ENCODE measurements at places on chromosomes 12 and 14.

DNA sequence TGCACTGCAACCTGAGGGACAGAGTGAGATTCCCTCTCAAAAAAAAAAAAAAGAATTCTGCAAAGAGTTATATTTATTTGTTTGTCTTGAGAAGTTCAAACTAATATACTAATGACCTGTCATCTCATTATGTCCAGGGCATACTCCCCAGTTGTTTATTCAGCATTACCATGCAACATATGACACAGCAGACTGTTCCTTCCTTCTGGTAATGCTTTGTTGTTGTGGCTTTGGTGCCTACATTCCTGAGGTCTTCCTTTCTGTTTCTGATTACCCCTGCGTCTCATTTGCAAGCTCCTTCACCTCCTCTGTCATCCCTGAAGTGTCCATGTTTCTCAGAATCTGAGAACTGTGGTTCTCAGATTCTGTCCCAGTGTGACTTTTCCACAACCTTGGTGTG is 55.3 kb downstream of the DERA start:
- H3K27ac ChIP-seq: no peak overlapping the region
- no peaks in the 10 kb centered on the region for H3K27me3 ChIP-seq
- no peaks in the 10 kb centered on the region for H3K4me1 ChIP-seq
- H3K36me3 ChIP-seq: peaks cover 61% of the 10 kb centered on the region

DNA sequence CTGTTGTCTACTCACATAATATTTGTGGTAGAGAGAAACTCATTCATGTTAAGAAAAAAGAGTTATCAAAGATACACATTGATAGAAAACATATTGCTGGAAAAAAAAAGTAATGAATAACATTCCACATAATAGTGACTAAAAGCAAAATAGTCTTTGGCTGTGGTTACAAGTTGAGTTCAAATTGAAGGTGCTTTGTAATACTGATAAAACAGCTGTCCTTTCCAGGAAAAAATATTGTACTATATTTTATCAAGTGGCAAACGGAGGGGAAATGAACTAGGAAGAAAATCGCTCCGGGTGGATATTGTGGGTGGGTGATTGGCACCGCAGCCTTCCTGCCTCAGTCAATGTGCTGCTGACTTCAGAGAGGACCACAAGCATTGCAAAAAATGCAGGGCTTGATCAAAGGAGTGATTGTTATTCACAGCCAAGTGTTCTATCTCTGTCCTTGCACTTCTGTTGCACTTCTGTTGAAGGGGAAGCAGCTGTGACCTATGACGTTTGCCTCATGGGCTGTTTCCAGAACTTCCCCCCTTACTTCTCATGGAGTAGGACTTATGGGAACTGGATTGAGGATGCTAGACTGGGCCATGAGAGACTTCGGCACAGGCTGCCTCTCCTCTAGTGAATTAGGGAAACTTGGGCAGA is 114.4 kb downstream of the VRK1 start:
- H3K4me1 ChIP-seq: no peaks in the 10 kb centered on the region
- no peaks in the 10 kb centered on the region for H3K27me3 ChIP-seq
- no peak overlapping the region for H3K27ac ChIP-seq
- no peaks in the 10 kb centered on the region for H3K36me3 ChIP-seq

DNA sequence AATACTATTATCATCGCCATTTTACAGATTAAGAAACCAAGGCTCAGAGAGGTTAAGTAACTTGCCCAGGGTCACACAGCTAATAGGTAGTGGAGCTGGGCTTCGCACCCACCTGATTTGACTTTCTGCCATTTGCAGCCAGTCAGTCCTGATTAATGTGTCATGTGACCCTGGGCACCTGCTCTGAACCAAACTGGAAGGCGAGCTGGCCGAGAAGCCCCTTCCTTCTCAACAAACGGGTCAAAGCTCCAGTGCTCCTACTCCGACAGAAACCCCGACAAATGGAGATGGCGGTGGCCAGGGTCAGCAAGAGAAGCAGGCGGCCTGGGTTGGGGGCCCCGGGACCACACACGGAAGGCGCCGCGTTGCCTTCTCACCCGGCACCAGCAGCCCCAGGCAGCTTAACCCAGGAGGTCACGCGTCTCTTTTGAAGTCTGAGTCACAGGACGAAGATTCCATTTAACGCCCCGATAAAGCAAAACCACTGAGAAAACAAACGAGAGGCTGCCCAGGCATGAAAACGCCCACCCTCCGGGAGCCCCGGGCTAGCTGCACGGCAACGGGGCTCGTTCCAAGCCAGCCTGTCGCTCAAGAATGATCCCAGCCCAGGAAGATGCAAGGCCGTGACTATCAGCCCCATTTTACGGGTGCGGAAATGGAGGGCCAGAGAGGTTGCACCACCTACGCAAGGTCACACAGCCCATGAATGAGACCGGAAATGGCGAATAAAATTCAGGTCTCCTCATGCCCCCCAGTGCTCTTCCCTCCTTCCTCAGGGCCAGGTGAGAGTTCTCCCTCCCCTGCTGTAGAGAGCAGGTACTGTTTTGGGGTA is 124.8 kb downstream of the SCARB1 start:
- H3K27ac ChIP-seq: no peak overlapping the region
- peaks cover 4% of the 10 kb centered on the region for H3K4me1 ChIP-seq
- no peak for DNase-seq

GRCh38 chr14:66853311-66853710 is 335.9 kb upstream of the GARIN2 start:
- DNase-seq: no peak
- H3K36me3 ChIP-seq: no peaks in the 10 kb centered on the region
- no peak overlapping the region for H3K27ac ChIP-seq
- H3K4me3 ChIP-seq: no peak overlapping the region
- no peaks in the 10 kb centered on the region for H3K4me1 ChIP-seq

GRCh38 chr14:95699412-95699811 is 13.2 kb downstream of the TCL1B start:
- H3K4me1 ChIP-seq: no peaks in the 10 kb centered on the region
- peaks cover 15% of the 10 kb centered on the region for H3K27me3 ChIP-seq
- no peak for DNase-seq

GRCh38 chr12:57330992-57331391 is 80.0 kb upstream of the STAC3 start:
- no peak overlapping the region for H3K4me3 ChIP-seq
- H3K36me3 ChIP-seq: peaks cover 10% of the 10 kb centered on the region
- no peaks in the 10 kb centered on the region for H3K4me1 ChIP-seq
- DNase-seq: no peak

- H3K36me3 ChIP-seq: no peaks in the 10 kb centered on the region
- no peak overlapping the region for H3K27ac ChIP-seq
- no peak for DNase-seq
- H3K27me3 ChIP-seq: no peaks in the 10 kb centered on the region
- H3K4me1 ChIP-seq: no peaks in the 10 kb centered on the region
Measured at GRCh38 chr12:6241495-6241894, 41.3 kb downstream of the CD9 start.

- H3K27ac ChIP-seq: no peak overlapping the region
- H3K4me1 ChIP-seq: no peaks in the 10 kb centered on the region
- DNase-seq: peak; percentile 63
- H3K36me3 ChIP-seq: no peaks in the 10 kb centered on the region
- no peaks in the 10 kb centered on the region for H3K27me3 ChIP-seq
- no peak overlapping the region for H3K4me3 ChIP-seq
Measured at GRCh38 chr14:95197551-95197950, 40.2 kb upstream of the DICER1 start.

DNA sequence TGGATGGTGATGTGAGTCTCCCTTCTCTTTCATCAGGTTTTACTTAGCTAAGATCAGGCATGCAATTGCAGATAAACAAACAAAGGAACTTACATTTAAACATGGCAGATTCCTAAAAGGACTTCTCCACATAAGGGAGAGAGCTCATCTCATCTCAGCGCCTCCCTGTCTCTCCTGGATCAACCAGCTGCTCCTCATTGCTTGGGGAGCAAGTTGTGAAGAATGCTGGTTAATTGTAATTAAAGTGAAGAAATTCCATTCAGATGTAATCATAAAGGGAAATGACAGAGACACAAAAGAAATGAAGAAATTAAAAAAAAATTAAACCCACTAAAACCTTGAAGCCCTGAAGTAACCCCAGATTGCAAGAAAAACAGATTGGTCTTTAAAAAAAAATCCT is 104.4 kb upstream of the DIO2 start:
- no peak overlapping the region for H3K27ac ChIP-seq
- no peaks in the 10 kb centered on the region for H3K4me1 ChIP-seq
- no peaks in the 10 kb centered on the region for H3K27me3 ChIP-seq
- DNase-seq: no peak
- no peaks in the 10 kb centered on the region for H3K36me3 ChIP-seq

- no peak for DNase-seq
- no peaks in the 10 kb centered on the region for H3K27me3 ChIP-seq
- H3K36me3 ChIP-seq: no peaks in the 10 kb centered on the region
- peaks cover 5% of the 10 kb centered on the region for H3K4me1 ChIP-seq
- H3K4me3 ChIP-seq: no peak overlapping the region
Measured at GRCh38 chr12:124779161-124780141, 84.2 kb downstream of the SCARB1 start.

DNA sequence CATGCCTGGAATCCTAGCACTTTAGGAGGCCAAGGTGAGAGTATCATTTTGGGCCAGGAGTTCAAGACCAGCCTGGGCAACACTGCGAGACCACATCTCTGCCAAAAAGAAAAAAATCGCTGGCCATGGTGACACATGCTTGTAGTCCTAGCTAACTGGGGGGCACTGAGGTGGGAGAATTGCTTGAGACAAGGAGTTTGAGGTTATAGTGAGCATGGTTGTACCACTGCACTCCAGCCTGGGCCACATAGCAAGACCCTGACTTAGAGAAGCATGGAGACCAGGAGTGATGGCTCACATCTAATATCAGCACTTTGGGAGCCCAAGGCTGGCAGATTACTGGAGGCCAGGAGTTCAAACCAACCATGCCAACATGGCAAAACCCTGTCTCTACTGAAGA is 9.2 kb downstream of the PTGES3 start:
- DNase-seq: peak; percentile 43
- H3K36me3 ChIP-seq: peaks cover 66% of the 10 kb centered on the region
- H3K4me3 ChIP-seq: no peak overlapping the region
- H3K27me3 ChIP-seq: no peaks in the 10 kb centered on the region
- no peaks in the 10 kb centered on the region for H3K4me1 ChIP-seq
- no peak overlapping the region for H3K27ac ChIP-seq

DNA sequence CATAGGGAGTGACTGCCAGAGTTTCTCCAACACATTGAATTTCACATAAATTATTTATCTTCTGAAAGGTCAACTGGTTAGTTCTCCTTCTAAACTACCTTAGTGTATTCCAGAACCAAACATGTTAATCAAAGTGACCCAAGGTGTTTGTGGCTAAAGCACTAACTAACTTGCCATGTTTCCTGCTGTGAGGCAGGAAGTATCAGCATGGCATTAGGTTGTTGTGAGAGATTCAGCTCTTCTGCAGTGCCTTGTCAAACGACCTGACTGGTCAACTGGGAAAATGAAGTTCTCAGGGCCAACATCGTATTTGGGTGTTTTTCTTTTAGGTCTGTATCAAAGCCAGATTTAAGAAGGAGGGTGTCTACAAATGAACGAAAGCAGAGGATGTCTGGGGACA is 448.1 kb downstream of the APAF1 start:
- peak; percentile 84 for DNase-seq
- H3K27me3 ChIP-seq: peaks cover 65% of the 10 kb centered on the region
- H3K4me1 ChIP-seq: peaks cover 3% of the 10 kb centered on the region
- H3K36me3 ChIP-seq: no peaks in the 10 kb centered on the region
- no peak overlapping the region for H3K27ac ChIP-seq
- H3K4me3 ChIP-seq: no peak overlapping the region

- peaks cover 51% of the 10 kb centered on the region for H3K36me3 ChIP-seq
- H3K4me3 ChIP-seq: no peak overlapping the region
- H3K4me1 ChIP-seq: peaks cover 10% of the 10 kb centered on the region
Measured at GRCh38 chr12:54412786-54413185, 6.3 kb downstream of the ITGA5 start.

DNA sequence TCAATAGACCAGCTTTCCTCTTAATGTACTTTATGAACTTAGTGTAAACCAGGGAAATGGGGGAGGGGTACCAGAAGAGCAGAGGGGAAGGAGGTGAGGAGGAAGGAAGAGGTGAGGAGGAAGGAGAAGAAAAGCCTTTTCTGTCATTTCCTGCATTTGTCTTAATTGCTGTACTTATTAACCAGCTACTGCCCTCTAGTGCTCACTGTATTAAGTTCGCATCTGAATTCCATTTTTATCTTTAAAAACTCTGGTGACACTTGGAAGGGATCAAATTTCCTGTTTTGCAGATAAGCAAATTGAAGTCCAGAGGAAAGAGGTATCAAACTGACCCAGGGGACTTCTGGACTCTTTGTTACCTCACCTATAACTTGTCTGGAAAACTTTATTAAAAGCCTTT is 22.2 kb downstream of the MANSC1 start:
- no peak for DNase-seq
- no peak overlapping the region for H3K27ac ChIP-seq
- H3K4me1 ChIP-seq: no peaks in the 10 kb centered on the region
- no peak overlapping the region for H3K4me3 ChIP-seq

GRCh38 chr14:61417141-61417540 is 95.8 kb downstream of the PRKCH start:
- H3K27ac ChIP-seq: no peak overlapping the region
- no peaks in the 10 kb centered on the region for H3K27me3 ChIP-seq
- no peaks in the 10 kb centered on the region for H3K36me3 ChIP-seq
- peaks cover 20% of the 10 kb centered on the region for H3K4me1 ChIP-seq
- DNase-seq: no peak

DNA sequence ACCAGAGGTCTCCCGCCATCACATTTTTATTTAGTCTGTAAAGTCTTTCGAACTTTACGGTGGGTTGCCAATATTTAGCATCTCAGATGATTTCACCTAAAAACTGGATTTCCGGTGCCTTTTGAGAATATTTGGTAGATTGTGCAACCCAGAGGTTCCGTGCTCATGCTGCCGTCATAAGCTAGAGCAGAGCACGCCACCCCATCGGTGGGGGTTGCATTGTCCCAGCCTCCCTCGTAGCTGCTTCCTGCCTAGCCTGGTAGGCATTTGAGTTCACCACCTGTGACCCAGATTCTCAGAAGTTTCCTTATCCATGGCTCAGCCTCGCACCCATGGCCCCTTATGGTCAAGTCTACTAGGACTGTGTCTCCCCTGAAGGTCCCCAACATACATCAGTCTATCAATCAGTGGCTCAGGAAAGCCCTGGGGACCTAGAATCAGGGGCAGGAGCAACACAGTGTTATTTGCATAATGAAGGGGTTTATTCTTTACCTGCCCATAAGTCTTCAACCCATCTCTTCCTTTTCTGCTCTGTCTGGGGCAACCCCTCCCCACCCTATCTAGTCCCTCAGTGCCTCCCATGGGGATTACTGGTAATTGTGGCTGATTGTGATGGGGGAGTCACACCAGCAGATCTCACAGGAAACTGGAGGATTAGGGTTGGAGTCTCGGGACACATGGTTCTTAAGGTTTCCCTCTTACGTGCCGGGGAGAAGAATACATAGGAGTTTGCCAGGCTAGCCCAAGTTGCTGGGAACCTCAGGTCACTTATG is 152.3 kb downstream of the PHETA1 start:
- no peak overlapping the region for H3K4me3 ChIP-seq
- no peaks in the 10 kb centered on the region for H3K4me1 ChIP-seq
- H3K36me3 ChIP-seq: no peaks in the 10 kb centered on the region
- H3K27ac ChIP-seq: no peak overlapping the region
- DNase-seq: no peak

DNA sequence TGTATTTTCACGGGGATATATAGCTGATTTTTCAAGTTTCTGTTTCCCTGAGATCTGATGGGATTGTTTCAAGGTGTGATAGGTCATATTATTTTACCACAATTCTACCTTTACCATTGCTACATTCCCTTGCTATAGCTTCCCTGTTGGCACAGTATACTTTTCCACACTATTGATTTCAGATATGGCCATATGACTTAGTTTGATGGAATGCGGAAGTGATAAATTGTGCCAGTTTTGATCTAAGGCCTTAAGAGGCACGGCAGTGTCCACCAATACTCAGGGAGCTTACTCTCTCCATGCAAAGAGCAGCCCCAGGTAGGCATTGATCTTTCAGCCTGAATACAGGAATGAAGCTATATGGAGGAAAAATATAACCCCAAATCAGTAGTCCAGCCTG is 315.7 kb downstream of the SLC16A7 start:
- DNase-seq: no peak
- no peak overlapping the region for H3K27ac ChIP-seq
- H3K4me3 ChIP-seq: no peak overlapping the region
- no peaks in the 10 kb centered on the region for H3K4me1 ChIP-seq

Measured in endodermal cell (in vitro differentiated cells).